Umbilical cord (tissue), 2 donors: ENCODE measurements at places on chromosomes 1 and 21.

GRCh38 chr1:64337926-64338325 is 132.0 kb upstream of the CACHD1 start:
- DNase-seq, result peak; percentile 63

DNA sequence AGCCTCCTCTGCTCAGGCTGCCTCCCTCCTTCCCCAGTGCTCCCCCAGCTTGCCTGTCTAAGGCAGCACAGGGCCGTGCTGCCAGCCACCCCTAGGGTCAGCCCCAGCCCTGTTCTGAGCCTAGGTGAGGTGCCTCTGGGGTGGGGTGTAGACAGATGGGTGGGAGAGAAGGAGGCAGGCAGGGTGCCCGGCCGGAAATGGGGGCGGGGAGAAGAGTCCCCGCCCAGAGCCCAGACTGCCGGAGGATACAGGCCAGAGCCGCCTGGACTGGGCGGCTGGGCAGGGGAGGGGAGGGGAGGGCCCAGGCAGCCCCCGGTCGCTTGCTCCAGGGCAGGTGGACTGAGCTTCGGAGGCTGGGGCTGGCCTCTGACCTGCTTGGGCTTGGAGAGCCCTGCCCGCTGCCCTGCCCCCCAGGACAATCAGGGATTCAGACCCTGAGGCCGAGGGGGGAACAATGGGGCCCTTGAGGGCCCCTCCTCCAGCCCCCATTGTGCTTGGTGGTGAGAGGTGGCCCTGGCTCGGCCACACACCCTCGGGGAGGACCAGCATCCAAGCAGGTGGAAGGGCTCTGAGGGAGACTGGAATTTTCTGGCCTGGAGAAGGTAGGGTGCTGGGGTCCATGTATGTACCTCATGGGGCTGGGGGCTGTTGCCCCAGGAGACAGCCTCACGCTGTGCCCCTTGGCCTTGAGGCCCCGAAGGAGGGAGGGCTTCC is at the start of gene GJC2:
Gene GJC2 (plus strand): TSS at position 525 of the 714 bp plus-strand sequence. CDS start 7,829 bp downstream, outside the sequence.
- DNase-seq, result peak; percentile 78

- no peak for DNase-seq
These were observed 7.7 kb upstream of the PRMT2 start for GRCh38 chr21:46627726-46628125.

- peak; percentile 63 for DNase-seq
These were observed 21.1 kb downstream of the C2CD2 start for GRCh38 chr21:41932576-41933312.

DNA sequence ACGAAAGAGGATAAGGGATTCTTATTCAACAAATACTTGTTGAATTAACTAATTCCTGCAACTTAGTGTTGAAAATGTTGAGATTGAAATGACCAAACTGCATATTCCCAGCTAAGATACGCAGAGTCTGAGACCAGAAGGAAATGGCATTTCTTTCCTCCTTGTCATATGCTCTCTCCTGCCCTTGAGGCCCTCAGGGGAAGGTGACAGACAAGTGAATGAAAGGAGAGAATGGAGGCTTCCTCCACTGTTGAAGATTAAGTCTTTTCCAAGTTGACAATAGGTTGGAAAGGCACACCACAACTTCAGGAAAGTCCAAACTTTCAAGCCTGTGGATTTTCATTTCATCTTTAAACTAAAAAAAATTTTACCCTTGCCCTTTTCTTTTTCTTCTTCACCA is 3.1 kb upstream of the ZNF697 start:
- DNase-seq, result no peak

DNA sequence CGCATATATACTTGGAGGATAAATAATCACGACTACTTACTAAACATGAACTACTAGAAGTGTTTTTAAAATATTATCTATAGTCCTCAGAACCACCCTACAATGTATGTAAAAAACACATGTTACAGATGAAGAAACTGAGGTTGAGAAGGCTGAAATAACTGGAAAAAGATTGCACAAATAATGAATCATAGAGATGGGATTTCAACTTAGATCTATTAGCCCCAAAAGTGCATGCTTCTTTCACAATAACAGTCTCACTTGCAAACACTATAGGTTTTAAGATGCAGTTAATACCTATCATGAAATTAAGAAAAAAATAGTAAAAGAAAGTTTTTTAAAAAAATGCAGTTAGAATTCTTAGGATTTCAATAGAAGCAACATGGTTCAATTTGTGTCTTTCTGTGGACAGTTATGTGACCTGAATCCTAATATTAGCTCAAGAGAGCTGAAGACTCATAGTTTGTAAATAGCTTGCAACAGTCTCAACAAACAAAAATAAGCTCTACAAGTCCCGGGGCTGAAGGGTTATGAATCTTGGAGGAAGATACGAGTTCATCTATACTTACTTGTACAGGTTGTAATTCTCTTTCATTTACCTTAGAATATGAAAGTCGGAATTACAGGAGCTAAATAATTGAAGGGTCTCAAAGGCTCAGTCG is 58.6 kb upstream of the NTPCR start:
- no peak for DNase-seq

- no peak for DNase-seq
These were observed 6.4 kb downstream of the NOS1AP start for GRCh38 chr1:162075862-162076261.

GRCh38 chr1:3669421-3669821 is 17.1 kb downstream of the TP73 start:
- no peak for DNase-seq

DNA sequence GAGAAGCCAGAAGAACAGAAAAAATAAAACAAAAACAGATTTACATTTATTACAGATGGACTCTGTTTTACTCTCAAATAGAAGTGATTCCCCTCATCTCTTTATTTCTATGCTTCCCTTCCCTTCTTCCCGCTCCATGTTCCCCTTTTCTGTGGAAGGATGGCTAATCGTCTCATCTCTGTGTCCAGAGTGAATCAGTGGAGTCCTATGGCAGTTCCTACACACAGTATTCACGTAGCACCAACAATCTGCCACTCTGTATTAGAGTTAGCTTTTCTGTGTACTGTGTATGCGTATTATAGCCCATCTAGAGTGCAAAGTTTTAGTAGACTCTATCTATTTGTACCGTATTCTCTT is 6.8 kb upstream of the ERO1B start:
- no peak for DNase-seq

GRCh38 chr21:43306391-43306790 is 120.5 kb downstream of the SIK1 start:
- DNase-seq, result no peak

DNA sequence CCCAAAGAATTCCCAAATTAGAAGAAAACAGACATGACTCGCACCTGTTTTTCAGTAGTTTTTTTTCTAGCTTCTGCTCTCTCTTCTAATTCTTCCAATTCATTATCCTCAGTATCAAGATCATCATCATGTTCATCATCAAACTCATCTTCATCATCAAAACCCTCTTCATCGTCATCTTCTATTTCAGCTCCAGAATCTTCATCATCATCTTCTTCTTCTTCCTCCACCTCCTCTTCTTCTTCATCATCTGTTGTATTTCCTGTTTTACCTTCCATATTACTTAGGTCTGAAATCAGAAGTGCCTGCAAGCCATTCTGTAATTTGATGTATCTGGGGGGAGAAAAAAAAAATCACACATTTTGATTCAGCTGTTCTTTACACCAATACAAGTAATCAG is 38.3 kb downstream of the NRDC start:
- no peak for DNase-seq

DNA sequence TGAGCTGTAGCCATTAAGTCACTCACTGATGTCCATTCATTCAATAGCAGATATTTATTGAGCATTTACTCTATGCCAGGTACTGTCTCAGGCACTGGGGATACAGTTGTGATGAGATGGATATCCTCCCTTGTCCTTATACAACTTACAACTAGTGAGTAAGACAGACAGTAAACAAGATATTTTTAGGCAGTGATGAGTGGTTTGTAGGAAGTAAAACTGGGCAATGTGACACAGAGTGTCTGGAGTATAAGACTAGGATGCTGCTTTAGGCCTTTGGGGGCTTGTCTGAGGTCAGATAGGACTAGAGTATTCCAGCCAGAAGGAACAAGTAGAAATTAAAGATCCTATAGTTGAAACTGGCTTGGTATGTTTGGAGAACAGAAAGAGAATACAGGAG is 41.4 kb downstream of the NOS1AP start:
- DNase-seq, result no peak

DNA sequence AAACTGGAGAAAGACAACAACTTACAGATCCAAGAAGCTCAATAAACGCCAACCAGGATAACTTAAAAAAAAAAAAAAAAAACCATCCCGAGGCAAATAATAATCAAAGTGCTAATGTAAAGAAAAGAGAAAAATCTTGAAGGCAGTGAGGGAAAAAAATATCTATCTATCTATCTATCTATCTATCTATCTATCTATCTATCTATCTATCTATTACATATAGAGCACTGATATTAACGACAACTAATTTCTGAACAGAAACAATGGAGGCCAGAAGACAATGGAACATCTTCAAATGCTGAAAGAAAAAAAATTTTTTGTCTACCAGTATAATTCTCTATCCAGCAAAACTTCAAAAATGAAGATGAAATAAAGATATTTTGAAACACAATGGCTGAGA is 18.0 kb downstream of the PACC1 start:
- no peak for DNase-seq

DNA sequence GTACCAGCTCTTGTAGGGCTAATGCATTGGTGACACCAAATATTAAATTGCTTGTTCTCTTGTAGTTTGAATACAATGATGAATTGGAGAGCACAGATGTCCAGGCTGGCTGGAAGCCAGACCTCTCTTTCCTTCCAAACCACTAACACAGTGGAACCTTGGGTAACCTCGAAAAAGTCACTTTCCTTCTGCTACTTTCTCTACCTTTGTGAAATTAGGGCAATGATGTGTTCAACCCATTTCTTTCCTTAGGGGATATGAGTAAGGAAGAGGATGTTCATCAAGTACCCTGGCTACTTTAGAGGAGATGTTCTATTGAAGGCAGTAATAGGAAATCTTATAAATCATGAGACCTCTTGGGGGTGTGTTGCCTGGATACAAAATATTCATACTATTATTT is 55.7 kb downstream of the XCL2 start:
- DNase-seq, result no peak

- DNase-seq, result peak; percentile 65
These were observed 112.3 kb upstream of the COL11A1 start for GRCh38 chr1:103220631-103221041.

GRCh38 chr1:96927125-96927524 is 205.5 kb downstream of the PTBP2 start:
- no peak for DNase-seq

DNA sequence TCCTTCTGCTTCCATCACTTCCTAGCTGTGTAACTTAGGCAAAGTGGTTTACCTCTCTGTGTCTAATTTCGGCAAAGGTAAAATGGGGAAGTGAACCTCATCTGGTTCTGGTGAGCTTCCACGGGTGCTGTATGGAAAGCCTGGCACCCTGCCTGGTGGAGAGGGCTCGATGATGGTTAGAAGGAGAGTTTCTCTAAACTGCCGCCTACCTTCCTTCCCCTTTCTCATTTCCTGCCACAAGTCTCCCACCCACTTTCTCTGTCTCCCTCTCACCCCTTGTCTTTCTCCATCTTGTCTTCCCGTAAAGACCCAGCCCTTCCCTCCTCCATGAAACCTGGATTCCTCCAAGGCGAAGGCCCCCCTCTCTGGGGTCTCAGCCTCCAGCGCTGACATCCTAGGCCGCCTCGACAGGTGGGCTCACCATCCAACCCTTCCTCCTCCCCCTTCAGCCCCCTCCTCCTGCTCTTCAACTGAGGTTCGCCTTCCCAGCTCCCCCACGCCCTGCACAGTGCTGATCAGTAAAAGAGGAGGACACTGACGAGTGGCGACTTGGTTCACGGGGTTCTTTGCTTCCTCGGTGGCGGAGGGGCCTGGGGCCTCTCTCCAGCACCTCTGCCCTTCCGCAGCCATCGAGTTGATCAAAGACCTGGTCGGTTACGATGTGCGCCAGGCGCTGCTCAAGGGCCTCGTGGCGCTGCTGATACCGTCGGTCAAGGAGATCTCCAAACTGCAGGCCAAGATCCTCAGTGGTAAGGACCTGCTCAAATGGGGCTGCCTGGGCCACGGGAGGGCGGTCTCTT is 7.3 kb downstream of the RNU5D-1 start:
- no peak for DNase-seq

- DNase-seq, result peak; percentile 44
These were observed 116.4 kb upstream of the KCNJ15 start for GRCh38 chr21:38140207-38140903.

DNA sequence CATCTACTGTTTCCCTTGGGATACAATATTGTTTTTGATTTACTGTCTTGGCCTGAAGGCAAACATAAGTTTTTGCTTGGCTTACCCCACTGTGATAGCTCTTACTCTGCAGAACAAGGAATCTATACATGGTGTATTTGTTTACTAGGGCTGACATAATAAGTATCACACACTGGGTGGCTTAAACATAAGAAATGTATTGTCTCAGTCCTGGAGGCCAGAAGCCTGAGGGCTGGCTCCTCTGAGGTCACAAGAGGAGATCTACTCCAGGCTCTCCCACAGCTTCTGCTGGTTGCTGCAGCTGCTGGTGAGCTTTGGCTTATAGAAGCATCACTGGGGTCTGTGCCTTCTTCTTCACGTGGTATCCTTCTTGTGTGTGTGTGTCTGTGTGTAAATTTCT is 30.7 kb upstream of the IGSF5 start:
- no peak for DNase-seq

- DNase-seq, result no peak
These were observed 180.8 kb downstream of the C1orf21 start for GRCh38 chr1:184567637-184568036.

DNA sequence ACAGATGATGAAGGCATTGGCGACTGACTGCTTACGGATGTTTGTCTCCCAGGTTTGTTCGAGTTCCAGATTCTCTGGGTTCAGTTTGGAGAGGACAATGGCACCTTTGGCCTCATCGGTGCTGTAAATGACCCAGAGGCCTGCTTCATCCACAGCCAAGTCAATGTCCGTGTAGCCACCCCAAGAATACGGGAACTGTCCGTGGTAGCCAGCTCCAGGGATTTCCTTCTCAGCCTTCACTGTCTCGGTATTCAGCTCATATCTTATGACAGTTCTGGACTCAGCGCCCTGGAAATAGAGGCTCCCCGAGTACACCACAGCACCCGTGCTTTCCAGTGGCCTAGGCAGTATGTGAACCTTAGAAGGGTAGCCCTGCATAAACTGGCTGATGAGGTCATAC is 14.1 kb downstream of the MYOCOS start:
- no peak for DNase-seq

DNA sequence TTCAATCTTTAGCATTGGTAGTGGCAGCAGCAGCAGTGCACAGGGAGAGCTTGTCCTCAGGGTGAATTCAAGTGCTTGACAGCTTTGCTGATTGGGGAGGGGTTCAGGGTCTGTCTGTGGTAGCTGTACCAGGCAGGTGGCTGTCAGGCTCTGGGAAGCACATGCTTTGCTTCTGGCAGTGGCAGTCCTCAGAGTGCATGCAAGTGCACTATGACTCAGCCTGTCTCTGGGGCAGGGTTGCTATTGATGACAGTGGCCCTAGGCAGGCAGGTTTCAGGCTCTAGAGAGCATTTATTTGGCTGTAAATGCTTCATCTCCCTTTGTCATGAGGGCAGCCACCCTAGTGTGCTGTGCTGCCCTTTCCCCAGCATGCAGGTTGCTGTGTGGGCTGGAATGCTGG is 251.9 kb upstream of the LRRC7 start:
- peak; percentile 20 for DNase-seq
